ENCODE measurements at places on chromosomes 5 and 9.

GRCh38 chr5:124628721-124629596 is 117.5 kb downstream of the ZNF608 start:
- no peak for DNase-seq

DNA sequence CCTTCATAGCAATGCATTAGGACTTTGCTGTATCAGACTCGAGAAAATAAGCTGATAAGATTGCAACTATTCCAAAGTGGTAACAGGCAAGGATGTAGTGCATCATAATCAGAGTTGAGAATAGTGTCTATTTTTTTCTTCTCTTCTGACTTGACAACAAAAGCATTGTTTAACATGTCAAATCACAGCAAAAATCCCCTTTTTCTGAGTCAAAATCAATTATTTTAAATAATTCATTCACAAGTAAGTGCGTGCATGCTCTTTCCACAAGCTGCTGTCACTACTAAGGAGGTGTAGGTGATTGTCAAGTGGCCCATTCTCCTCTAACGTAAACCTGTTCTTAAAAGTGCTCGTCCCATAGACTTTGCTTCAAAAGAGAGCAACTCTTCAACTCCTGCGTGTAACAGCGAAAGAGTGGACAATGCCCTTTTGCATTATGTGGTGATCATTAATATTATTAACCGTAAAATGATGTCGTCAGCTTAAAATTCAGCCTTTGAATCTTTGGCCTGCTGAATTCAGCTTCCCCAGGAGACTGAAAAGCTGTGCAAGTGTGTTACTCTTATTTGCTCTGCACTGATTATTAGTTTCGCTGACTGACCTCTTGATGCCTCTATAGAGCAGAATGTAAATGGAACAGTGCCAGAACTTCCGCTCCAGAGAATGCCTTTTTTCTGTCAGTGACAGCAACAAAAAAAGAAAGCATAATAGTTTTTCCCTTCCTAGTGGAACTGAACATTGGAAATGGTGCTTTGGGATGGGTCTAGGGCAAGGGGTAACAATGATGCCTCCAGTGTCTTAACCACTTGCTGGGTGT is 680.8 kb upstream of the SEMA6A start:
- no peak for DNase-seq

GRCh38 chr5:68458416-68459021 is 243.0 kb downstream of the PIK3R1 start:
- DNase-seq, result no peak

DNA sequence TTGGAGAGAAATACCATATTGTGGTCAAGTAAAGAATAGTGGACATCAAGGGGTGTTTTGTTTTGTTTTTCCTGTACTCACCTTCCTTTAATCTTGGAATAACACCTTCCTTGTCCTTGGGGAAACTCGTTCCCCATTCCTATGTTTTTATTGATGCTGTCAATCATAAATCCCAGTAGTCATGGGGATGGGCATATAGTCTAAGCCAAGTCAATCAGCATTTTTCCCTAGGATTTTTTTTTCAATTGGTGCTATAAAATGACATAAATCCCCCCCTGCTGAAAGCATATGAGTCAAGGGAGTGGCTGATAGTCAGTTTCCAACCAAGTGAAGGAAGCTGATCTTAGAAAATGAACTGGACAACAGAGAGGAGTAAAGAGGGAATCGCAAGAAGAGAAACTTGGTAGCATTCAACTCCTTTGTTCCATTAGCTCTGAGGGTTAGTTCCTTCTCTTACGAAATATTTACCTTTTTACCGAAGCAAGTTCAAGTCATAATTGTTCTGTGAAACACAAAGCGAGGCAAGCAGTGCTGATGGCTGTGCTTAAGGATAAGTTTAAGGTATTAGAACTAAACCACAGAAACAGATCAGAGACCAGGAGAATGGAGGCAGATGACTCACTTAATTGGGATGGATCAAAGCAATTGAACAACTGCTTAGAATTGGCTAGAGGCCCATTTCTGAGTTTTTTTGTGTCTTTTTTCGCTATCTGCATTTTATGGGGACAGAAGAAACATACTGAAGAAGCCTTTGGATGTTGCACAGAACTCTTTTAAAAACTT is 218.6 kb downstream of the SEMA6A start:
- DNase-seq, result no peak

DNA sequence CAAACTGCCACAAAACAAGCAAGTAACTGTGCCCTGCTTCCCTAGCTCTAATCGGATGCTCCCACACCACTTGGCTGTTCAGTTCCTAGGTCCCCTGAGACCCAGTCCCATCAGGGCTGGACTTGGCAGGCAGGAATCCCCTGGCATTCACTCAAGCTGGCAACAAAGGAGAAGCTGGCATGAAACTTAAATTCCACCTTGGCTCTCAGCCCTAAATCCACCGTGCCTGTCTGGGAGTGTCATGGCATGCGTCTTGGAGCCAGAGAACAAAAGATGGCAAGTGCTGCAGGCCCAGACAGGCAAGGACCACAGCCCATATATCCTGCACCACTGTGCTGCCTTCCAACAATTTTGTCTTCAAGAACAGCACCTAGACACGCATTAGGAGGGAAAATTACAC is 38.2 kb downstream of the ETF1 start:
- DNase-seq, result no peak
